ENCODE measurements at places on chromosomes 12 and 14.

DNA sequence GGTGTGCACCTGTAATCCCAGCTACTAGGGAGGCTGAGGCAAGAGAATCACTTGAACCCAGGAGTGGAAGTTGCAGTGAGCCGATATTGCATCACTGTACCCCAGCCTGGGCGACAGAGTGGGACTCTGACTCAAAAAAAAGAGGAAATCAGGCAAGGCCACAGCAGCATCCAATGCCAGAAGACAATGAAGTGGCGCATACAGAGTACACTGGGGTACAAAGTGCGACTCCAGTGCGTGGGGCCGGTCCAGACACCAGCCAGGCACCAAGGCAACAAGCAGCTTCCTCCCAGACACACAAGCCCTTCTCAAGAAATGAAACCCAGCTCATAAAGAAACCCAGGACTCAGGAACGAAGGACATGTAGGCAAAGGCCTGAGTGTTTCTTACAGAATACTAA lies 28.2 kb downstream of the TTC7B start:
- DNase-seq: no peak

GRCh38 chr12:14901228-14901562 lies 15.5 kb upstream of the MGP start:
- DNase-seq: no peak

DNA sequence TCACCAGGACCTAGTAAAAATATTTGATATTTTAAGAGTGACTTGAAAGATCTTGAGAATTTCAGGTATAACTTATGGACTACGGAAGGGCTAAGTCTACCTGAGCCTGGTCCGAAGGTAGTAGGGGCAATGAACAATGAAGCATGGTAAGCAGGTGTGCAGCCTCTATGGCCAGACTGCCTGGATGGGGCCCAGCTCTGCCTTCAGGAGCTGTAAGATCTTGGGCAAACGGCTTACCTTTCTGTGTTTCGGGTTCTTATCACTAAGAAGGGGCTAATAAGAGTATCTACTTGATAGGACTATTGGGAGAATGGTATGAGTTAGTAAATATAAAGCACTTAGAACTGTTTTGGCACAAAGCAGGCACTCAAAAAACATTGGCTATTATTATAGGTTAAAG lies 19.1 kb upstream of the WASHC3 start:
- DNase-seq: no peak

- no peak for DNase-seq
Observed at GRCh38 chr14:64910847-64911495, 3.3 kb upstream of the CHURC1 start.

DNA sequence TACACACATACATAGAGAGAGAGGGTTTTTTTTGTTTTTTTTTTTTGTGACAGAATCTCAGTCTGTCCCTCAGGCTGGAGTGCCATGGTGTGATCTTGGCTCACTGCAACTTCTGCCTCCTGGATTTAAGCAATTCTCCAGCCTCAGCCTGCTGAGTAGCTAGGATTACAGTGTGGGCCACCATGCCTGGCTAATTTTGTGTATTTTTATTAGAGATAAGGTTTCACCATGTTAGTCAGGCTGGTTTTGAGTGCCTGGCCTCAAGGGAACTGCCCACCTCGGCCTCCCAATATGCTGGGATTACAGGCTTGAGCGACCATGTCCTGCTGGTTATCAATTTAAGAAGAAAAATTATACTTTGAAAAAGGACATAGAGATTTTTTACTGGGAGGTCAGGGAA lies 710.6 kb downstream of the SLC6A15 start:
- DNase-seq: no peak

GRCh38 chr12:63849106-63849620 lies 4.7 kb downstream of the SRGAP1 start:
- DNase-seq: no peak
